ENCODE measurements at places on chromosomes 1 and 21.

- no peak for DNase-seq
Measured at GRCh38 chr1:41783189-41783639, 135.5 kb downstream of the HIVEP3 start.

- DNase-seq = no peak
Measured at GRCh38 chr1:10328180-10328963, 70.5 kb upstream of the PGD start.

DNA sequence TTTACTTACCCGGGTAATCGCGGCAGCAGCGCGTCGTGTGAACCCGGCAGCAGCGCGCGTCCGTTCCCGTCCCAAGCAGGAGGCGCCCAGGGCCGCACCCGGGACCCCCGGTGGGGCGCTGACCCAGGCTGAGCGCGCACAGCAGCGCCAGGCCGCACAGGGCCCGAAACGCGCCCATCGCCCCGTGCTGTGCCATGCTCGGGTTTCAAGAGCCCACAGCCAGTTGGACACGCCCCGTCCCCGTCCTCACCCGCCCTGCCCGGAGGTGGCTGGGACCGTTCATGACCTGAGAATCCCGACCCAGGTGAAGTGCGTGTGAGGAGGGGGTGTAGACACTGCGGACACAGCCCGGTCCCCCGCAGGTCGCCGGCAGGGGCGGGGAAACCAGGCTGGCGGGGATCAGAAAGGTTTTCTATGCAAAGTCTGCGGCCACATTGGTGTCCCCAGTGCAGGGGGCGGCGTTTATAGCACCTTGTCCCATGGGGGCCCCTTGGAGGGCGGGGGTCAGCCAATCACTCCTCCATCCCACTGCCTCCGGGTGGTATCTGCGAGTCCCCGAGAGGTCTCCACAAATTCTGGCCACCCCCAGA lies at the start of gene TNFRSF18:
TNFRSF18 (minus strand) TSS at position 217 of the 590 bp plus-strand sequence; CDS start at position 196, 21 bp downstream.
- peak; percentile 65 for DNase-seq

DNA sequence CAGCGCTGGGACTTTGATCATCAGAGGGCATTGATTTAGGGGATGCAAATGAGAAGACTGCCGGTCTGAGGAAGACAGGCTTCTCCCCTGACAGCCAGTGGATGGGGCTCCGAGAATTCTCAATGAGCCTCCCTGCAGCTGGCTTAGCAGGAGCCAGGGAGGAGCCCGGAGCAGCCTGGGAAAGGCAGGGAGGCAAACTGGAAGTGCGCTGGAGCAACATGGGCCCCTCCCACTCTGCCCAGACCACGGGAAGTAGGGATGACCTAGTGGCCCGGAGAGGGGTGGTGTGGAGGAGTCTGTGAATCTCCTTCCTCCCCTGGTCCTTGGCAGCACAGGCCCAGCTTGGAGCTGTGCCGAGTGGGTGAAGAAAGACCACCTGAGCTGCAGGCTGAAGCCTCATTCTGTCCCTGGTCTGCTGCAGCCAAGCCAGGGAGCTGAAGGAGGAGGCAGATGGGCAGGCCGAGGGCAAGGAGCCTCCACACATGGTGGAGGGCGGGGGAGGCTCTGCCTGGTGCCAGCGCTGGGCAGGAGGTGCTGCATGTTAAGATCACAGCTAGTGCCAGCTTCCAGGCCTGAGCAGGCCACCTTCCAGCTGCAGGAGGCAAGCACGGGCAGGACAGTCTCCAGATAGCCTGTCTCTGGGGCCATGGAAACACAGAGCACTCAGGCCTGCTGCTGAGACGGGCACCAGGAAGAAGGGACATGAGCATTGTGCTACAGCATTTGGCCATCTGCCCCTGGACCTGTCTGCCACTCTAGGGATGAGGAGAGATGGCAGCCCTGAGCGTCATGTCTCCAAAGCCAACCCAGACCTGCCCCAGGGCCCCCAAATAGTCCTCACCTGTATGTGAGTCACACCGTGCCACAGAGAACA lies 12.2 kb upstream of the CLSTN1 start:
- DNase-seq = peak; percentile 75

- DNase-seq = no peak
Measured at GRCh38 chr1:101216623-101217022, 20.2 kb upstream of the S1PR1 start.

- DNase-seq = no peak
Measured at GRCh38 chr1:172717722-172718465, 59.0 kb downstream of the FASLG start.

GRCh38 chr1:50416150-50416527 lies 7.1 kb downstream of the DMRTA2 start:
- DNase-seq = no peak

DNA sequence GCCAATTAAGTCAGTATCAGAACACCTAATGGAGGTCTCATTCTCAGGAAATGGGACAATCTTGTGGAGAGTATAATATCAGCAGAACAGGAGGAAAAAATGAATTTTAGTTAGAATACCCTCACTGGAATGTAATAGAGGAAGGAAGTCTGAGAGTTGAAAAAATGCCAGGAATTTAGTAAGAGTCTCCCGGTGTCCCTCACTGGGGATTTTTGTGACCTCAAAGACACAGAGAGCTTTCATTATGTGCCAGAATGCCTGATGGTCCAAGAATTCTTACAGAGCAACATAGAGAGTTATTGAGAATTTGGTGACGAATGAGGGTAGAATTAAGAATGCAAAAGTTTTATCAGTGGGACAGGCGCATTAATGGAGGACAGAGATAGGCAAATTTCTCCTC lies 443.5 kb upstream of the B3GALT2 start:
- DNase-seq = no peak

- peak; percentile 49 for DNase-seq
Measured at GRCh38 chr1:168386949-168387586, 106.4 kb downstream of the TBX19 start.

- no peak for DNase-seq
Measured at GRCh38 chr1:201053155-201053860, 29.8 kb upstream of the KIF21B start.

GRCh38 chr1:198387587-198387986 lies 152.9 kb downstream of the ATP6V1G3 start:
- no peak for DNase-seq

GRCh38 chr1:180199018-180199417 lies 31.0 kb upstream of the LHX4 start:
- no peak for DNase-seq

DNA sequence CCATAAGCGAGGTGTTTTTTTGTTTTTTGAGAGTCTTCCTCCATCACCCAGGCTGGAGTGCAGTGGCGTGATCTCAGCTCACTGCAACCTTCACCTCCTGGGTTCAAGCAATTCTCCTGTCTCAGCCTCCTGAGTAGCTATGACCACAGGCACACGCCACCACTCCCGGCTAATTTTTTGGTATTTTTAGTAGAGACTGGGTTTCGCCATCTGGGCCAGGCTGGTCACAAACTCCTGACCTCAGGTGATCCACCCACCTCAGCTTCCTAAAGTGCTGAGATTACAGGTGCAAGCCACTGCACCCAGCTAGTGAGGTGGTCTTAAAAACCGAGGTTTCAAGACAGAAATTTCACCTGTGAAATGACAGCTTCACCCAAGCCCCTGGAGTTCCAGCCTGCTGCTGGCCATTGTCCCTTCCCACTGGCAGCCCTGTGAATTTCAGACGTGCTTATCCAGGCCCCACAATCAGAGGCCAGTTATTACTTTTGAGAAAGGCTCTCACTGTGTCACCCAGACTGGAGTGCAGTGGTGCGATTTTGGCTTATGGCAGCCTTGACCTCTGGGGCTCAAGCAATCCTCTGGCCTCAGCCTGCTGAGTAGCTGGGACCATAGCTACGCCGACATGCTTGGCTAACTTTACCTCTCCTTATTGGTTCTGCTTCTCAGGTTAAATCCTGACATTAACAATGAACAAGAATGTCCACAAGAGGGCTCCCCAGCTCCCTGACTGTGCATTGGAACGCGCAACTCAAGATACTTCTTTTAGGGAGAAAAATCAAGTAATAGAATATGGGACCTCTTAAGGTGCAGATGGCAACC lies 19.4 kb downstream of the ENO1 start:
- peak; percentile 60 for DNase-seq

DNA sequence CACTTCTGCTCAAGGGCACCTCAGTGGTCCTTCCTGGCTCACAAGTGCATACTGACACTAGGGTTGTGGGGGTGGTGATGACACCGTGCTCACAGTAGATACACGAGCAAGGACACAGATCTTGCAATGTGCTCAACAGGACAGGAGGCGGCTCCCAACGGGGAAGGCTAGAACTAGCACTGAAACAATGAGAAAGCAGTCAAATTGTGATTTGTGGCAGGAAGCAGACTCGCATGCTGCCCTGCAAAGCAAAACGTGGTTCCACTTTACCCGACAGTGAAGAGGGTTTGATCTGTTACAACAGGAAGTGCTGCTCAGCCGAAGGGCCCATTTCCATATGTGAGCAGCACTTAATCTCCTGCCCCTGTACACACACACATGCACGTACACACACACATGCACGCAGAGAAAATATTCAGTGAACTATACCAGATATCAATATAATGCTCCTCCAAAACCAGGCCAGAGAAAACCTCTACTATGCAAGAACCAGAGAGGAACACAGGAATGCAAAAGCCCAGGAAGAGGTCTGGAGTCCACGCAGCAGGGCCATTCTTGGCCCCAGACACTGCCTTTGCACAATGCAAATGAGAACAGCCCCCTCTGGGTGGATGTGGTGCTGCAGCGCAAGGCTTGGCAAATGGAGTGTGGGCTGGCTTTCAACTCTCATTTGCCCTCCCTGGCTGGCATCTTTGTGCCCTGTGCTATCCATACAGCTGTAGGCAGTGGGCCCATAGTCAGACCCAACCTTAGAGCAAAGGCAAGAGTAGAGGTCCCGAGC lies 47.1 kb downstream of the KANK4 start:
- DNase-seq = no peak

Data from nephron progenitor cell (in vitro differentiated cells).